ENCODE measurements at places on chromosomes 7 and 10. TPM values are rescaled to one million over a fixed set of nuclear protein-coding genes. Genes with fewer than 3 reads are reported as not detected.

DNA sequence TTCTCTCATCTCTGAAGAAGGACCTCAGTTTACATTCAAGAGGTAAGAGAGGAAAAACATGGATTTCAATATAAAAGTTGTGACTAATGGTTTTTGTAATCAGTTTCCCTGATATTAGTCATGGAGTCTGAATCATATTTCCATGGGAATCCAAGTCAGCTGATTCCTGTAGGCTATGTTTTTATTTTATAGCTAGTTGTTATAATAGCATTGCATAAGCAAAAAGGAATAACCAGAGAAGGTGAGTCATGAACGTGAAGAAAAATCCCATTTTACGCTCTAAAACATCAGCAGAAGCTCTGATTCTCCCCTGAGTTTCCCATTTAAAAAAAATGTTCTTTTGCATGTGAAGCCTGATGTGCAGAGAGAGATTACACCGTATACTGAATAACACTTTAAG, 299.3 kb downstream of the SFMBT2 start:
- H3K36me3 ChIP-seq: no peaks in the 10 kb centered on the region
- H3K4me3 ChIP-seq: no peak overlapping the region
- no peaks in the 10 kb centered on the region for H3K27me3 ChIP-seq
- no peak for DNase-seq
- H3K4me1 ChIP-seq: no peaks in the 10 kb centered on the region

DNA sequence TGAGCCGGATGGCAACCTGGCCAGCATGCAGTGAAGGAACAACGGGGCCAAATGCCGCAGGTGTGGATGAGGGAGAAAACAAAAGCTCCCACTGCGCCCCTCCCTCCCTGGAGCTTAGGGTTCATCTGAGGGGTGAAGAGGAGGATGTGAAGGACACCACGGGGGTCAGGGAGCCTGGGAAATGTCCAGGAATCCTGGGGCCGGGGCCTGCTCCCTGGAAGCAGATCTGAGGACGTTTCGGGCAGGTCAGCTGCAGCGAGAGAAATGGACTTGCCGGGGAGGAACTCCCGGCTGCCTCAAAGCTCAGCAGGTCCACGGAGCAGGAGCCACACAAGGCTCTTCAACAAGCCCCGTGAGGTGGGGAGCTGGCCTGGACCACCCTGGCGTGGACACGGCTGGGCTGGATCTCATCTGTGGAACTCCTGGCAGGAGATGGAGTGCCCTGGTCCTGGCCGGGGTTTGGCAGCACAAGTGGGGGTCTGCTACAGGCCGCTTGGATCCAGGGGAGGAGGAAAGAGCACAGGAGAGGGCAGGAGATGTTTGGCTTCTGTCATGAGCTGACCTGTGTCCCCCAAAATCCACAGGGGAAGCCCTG, 585.0 kb downstream of the PTPRN2 start:
- no peaks in the 10 kb centered on the region for H3K36me3 ChIP-seq
- H3K4me3 ChIP-seq: no peak overlapping the region
- no peaks in the 10 kb centered on the region for H3K27me3 ChIP-seq
- H3K4me1 ChIP-seq: no peaks in the 10 kb centered on the region

The OPN4 gene
- total RNA-seq: not detected

The NEUROD6 gene
- total RNA-seq: not detected

The TAS2R16 gene
- not detected for total RNA-seq

The SORBS1 gene
- 75.4 TPM for total RNA-seq

DNA sequence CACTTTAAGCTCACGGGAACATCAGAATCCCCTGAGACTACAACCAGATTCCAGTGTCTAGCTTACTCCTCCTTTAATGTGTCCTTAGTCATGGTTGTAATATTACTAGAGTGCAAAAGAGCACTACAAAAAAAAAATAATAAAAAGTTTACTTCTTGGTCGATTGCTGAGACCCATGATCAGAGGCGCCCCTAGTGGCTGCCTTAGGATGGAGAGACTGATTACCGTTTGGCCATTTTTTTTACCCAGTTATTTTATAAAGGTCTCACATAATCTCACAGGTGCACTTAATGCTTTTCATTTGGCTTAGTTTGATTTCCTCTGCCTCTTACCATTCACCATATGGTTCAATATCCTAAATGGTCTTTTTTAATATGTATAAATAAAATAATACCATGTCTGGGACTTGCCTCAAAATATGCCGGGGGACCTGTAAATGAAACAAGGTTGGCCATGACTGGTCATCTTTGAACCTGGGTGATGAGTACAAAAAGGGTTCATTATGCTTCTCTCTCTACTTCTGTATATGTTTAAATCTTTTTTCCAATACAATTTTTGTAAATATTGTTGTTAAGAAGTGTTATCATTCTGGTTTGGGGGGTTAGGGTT, 331.5 kb upstream of the NFE2L3 start:
- no peaks in the 10 kb centered on the region for H3K4me1 ChIP-seq
- H3K27me3 ChIP-seq: no peaks in the 10 kb centered on the region
- H3K27ac ChIP-seq: no peak overlapping the region
- H3K4me3 ChIP-seq: no peak overlapping the region

The TM9SF3 gene
- total RNA-seq: 106 TPM
